ENCODE measurements at places on chromosomes 11 and 22.

DNA sequence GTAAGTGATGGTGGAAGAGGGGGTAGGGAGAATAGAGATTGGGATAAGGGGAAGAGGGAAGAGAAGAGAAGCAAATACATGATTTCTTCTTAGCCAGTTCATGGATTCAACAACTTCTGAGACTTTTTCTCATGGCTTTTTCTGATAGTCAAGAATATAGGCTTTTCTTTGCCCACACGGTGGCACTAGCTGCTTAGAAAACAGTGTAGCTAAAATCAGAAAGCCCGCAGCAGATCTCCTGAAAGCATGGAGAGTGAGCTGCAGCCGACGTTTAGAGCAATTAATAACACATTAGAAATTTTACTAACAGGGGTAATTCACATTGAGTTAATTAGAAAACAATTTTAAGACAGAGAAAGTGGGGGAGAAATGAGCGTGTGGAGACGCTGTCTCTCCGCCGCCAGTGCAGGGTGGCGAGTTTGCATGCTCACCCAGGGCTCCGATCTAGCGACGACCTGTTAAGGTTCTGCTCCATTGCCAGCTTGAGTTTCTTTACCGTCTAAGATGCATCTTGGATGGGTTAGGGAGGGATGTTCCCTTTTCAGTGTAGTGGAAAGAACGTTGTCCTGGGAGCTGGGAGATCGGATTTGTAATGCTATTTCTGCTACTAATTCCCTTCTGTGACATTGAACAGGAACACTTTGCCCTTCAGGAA, 3.3 kb upstream of the RAG1 start:
- peak; percentile 5 for DNase-seq

GRCh38 chr11:35272391-35272902, 133.5 kb downstream of the CD44 start:
- no peak for DNase-seq

DNA sequence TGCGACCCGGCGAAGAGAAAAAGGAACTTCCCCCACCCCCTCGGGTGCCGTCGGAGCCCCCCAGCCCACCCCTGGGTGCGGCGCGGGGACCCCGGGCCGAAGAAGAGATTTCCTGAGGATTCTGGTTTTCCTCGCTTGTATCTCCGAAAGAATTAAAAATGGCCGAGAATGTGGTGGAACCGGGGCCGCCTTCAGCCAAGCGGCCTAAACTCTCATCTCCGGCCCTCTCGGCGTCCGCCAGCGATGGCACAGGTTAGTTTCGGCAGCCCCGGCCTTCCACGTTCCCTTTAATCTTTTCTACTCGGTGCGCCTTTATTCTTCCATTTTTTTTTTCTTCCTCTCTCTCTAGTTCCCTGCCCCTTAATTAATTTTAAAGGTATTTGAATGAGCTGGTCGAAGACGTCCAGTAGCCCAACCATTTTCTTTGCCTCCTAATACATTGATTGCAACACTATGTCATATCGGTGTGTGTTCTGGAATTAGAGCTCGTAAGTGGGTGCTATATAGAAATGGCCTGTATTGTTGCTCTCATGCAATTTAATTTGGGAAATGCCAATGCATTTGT, 537 bp downstream of the EP300 start:
- DNase-seq, result no peak

- no peak for DNase-seq
Measured at GRCh38 chr11:62726915-62727164, 417 bp downstream of the HNRNPUL2 start.

DNA sequence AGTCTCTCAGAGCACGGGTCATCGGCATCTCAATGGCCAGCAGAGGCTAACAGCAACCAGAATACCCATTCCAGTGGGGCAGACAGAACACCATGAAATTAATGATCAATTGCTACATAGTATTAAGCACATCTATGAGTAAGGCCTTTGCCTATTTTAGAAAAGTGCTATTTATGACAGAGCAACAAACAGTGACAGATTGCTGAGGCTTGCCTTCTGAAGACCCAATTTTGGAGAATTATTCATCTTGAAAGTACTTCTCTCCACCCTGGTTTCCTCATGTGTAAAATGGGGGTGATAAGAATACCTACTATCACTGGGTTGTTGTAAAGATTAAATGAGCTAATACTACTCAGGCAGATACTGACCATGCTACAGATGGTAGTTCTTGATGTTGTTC, 232.7 kb downstream of the TENM4 start:
- no peak for DNase-seq

DNA sequence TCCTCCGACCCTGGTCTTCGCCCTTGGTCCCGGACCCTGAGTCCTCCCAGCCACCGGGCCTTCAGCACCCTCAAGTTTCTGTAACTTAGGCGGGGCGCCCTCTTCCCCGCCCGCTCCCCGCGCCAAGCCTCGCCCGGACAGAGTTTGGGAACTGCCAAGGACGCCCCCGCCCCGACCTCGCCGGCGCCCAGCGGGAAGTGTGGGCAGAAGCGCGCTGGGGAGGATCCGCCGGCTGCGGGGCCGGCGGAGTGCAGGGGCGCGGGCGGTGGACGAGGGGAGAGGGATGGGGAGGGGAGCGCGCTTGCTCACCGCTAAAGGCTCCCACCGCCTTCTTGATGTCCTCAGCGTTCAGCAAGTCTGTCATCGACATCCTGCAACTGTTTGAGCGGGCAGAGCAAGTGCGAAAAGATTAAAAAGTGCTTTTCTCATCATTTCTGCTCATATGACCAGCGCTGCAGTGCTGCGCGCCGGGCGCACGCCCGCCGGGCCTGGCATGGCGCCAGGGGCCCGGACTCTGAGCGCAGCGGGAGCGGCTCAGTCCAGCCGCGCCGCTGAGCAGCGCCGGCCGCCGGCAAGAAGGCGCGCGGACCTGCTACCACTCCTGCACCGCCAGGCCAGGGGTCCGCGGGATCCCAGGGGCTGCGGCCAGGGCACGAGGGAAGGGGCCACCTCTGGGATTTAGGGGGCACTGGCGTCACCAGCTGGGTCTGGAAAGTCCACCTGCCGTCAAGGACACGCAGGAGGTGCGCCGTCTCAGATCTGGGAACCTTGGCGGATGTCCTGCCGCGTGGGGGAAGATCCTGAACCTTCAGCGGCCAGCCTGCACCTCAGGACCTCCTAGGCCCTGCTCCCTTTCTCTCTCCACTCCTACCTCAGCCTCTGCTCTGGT, at the start of gene PVALB:
TSS of gene PVALB (minus strand) at position 400 of the 889 bp plus-strand sequence. CDS start at position 370, 30 bp downstream.
- no peak for DNase-seq

GRCh38 chr11:119635041-119635740, 93.8 kb downstream of the NECTIN1 start:
- DNase-seq, result no peak

- DNase-seq, result no peak
Measured at GRCh38 chr11:129880311-129880710, 15.1 kb downstream of the NFRKB start.

DNA sequence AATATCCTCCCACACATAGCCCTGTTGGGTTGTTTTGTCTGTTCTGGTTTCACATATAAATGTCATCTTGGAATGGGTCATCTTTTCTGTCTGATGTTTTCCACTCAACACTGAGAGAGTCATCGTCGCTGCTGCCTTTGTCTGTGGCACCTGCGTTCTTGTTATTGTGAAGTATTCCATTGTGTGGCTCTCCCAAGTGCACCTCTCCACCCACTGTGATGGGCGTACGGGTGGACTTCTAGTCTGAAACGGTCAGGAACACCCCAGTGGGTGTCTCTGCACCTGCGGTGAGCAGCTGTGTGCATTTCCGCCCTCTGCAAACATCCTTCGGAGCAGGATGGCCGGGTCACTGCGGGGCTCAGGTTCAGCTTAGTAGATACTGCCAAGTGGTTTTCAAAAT, 34.5 kb upstream of the RTL6 start:
- peak; percentile 97 for DNase-seq

GRCh38 chr11:73249304-73249703, 22.8 kb upstream of the P2RY6 start:
- DNase-seq, result no peak

GRCh38 chr11:74442636-74443035, 24.7 kb downstream of the KCNE3 start:
- DNase-seq, result no peak

GRCh38 chr11:16741473-16741872, 3.0 kb downstream of the C11orf58 start:
- no peak for DNase-seq

- no peak for DNase-seq
Measured at GRCh38 chr11:100716838-100717237, 29.8 kb downstream of the ARHGAP42 start.

GRCh38 chr11:105156720-105157119, 17.2 kb upstream of the CARD18 start:
- no peak for DNase-seq

DNA sequence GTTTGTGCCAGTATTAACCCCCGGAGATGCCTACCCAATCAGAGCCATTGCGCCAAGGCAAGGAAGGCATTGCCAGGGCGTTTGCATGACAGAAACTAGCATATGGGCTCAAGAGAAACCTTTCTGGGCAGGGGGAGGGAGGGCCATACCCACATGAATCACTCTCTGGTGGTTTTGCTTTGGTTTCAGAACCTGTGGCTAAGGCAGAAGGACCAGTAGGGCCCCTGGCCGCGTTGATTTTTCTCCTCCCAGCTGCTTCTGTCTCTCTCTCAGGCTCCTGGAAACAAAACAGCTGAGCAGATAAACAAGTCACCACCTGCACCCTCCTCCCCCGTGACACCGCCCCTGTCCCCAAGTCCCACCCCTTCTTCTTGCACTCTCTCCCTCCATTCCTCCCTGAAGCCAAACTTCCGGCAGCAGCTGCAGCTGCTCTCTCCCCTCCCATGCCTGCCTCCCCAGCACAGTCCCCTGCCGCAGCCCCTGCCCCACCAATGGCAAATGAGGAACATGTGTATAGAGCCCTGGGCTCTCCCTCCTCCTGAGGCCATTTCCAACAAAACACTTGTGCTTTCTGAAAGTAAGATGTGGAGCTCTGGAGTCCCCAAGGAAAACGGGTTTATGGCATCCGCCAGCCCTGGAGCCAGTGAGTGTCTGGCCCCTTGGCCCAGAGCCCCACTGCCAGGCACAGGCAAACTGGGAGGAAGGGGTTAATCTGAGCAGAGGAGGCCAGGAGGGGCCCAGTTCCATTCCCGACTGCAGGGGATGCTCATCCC, 39.0 kb upstream of the ADA2 start:
- DNase-seq, result peak; percentile 94

- no peak for DNase-seq
Measured at GRCh38 chr11:32962016-32962415, 53.7 kb upstream of the DEPDC7 start.

DNA sequence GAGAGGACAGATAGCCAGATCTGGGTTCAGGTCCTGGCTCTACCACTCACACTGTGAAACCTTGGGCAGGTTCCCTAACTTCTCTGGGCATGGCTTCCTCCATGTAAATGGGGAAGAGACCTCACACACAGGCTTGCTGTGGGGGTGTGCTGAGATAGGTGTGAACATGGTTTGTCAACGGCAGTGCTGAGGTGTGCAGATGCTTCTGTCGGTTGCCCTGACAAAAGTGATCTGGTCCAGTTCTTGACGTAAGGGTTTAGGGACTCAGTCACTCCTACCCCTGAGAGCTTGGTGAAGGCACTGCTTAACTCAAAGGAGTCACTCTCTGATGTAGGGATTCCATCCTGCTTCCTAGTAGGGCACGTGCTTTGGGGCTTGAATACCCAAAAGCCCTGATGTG, 2.0 kb downstream of the C1QTNF4 start:
- DNase-seq, result no peak

- no peak for DNase-seq
Measured at GRCh38 chr11:103811870-103812455, 224.5 kb upstream of the DDI1 start.

DNA sequence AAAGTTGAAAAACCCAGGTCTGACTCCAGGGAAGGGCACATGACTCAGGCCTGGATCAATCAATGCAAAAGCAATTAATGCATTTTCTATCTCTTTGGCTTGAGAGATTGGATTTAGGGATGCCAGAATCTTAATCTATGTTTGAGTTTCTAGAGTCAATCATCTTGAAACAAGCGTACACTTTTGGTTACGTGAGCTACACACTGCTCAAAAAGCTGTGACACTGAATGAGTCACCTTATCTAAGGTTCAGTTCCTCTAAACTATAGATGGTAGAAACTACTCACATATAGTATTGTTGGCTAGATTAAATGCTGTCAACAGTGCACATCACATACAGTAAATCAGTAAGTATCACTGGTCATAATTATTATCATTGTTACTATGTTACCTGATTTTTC, 24.2 kb downstream of the MRE11 start:
- no peak for DNase-seq

GRCh38 chr11:106077609-106078455, at the start of gene AASDHPPT:
Gene AASDHPPT, plus strand, starts transcription at chr11:106077662. Its CDS starts 49 bp downstream, at chr11:106077711.
- no peak for DNase-seq

- no peak for DNase-seq
Measured at GRCh38 chr11:47282462-47282861, 12.5 kb downstream of the MADD start.

GRCh38 chr11:44835296-44835695, 108.5 kb downstream of the TSPAN18 start:
- no peak for DNase-seq

- no peak for DNase-seq
Measured at GRCh38 chr22:39988386-39989114, 6.2 kb upstream of the FAM83F start.

DNA sequence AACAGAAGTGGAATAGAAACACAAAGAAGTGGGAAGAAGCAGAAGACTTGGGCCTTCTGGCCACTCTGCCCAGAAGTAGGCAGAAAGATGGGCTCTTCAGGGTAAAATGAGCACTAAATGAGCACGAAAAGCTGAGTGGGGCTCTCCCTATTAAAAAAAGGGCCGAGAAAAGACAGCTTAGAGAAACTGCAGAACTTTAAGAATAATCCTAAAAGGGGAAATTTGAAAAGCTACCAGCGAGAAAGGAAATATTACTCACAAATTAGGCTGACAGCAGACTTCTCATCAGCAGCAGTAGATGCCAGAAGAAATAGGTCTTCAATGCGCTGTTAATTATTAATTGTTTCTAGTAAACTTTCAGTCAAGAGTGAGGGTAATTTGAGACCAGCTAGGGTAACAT, 78.2 kb downstream of the UVRAG start:
- no peak for DNase-seq

DNA sequence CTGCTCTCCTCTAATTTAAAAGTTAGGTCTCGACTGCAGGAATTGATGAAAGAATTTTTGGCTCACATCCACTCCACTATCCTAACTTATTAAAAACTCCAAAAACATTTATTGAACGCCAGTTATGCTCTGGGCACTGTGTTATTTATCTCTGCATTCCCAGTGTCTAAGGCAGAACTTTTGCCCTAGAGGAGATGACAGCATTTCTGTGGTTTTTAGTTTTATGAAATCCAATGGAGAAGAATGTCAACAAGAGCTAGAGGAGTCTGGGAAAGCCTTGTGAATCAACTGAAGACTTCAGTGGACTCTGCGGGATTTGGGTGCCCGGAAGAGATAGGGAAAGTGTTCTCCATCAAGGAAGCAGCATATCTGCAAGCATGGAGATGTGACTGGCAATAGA, 217.0 kb upstream of the PGR start:
- DNase-seq, result no peak

GRCh38 chr11:15923183-15923582, 433.2 kb downstream of the SOX6 start:
- DNase-seq, result peak; percentile 28

GRCh38 chr11:126646701-126647557, 291.4 kb downstream of the ST3GAL4 start:
- no peak for DNase-seq
